Small intestine (tissue), 16 donors: ENCODE measurements at places on chromosomes 12 and 14. TPM values are rescaled to one million over a fixed set of nuclear protein-coding genes. Genes with fewer than 3 reads are reported as not detected.

- DNase-seq, result peak; percentile 11
Observed at GRCh38 chr14:59464486-59465315, 479 bp downstream of the GPR135 start.

DNA sequence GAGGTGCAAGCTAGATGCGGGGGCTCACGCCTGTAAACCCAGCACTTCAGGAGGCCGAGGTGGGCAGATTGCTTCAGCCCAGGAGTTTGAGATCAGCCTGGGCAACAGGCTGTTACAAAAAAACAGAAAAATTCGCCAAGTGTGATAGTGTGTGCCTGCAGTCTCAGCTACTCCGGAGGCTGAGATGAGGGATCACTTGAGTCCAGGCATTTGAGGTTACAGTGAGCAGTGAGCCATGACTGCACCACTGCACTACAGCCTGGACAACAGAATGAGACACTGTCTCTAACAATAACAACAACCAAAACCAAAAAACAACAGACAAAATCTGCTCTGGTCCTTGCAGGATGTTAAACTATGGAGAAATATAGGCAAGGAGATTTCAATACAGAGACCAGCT, 13.9 kb downstream of the BTBD7 start:
- DNase-seq, result no peak

GRCh38 chr12:86429824-86430223, 173.6 kb upstream of the MGAT4C start:
- no peak for DNase-seq

GRCh38 chr12:39574785-39575497, 44.7 kb downstream of the ABCD2 start:
- no peak for DNase-seq

DNA sequence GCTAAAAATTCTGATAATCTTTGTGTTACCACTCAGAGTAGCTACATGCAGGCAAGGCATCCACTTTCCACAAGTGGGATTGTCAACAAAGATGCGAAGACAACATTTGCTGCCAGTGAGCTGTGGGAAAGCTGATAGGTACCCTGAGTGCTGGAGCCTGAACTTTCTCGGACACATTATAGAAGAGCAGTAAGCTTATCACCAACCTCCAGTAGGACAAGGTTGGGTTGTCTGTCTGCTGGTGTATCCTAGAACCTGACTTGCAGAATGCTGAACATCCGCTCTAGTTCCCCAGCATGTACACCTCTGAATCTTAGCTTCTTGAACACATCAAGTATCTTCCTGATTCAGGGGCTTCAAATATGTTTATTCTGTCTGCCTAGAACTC, 103.8 kb upstream of the PPM1H start:
- DNase-seq, result no peak

DNA sequence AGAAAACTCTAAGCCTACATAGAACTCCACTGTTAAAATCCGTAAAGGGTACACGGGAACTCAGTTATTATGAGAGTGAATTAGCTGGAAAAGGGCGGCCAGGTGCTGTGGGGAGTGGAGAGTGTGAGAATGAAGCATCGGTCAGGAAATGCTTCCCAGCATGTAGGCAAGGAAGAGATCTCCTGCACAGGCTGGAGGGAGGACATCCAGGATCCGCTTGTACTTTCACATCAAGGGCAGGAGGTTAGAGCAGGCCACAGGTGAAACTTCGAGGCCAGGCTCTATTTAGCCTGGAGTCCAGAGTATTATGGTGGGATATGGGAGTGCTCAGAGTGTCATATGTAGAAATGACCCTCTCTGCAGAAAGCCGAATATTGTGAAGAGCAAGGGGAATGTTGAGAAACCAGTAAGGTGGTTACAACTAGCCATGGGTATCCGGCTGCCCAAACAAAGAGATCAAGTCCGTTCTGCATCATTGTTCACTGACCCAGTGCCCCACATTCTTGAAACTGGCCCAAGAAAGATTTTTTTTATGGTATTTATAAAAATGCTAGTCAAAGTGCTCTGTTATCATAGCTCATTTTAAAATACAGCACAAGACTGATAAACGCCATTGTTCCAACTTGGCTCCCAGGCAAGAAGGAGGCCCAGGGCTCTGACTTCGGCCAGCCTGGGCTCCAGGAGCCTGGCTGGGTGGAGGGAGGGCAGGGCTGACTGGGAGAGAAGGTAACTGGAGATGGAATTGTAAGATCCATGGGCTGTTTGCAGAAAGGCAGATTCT, 79.4 kb upstream of the HIF1A start:
- DNase-seq, result no peak

GRCh38 chr12:76424941-76425340, 76.7 kb upstream of the BBS10 start:
- DNase-seq, result no peak

DNA sequence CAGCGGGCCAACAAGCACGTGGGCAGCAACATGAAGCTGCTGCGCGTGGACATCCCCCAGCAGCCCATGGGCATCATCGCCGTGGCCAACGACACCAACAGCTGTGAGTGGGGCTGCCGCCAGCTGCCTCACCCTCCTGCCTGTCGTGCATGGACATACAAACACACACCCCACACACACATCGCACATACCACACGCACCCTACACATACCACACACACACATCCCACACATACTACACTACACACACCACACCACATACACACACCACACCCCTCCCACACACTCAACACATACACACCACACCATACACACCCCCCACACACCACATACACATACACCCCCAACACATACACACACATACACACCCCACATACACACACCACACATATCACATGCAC, 25.2 kb upstream of the NXPH4 start:
- no peak for DNase-seq

GRCh38 chr12:561908-562593, 101.2 kb downstream of the NINJ2 start:
- DNase-seq, result no peak

DNA sequence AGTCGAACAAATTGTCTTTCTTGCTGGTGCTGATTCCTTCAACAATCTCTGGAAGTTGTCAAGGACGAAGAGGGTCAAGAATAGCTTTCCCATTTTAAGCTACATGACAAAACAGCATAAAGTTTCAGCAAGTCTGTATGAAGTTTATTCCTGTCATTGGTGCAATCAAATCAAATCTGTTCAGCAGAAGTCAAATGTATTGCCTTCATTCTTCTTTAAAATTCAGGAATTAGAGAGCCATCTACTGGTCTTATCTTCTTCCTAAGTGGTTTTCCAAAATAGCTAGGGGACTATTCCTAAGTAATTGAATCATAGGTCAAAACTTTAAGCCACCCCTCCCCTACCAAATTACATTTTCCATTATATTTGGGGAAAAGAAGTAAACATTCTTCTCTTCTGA, 990.2 kb downstream of the GALC start:
- DNase-seq, result no peak

- DNase-seq, result no peak
Observed at GRCh38 chr12:101889211-101889752, 11.9 kb downstream of the DRAM1 start.

DNA sequence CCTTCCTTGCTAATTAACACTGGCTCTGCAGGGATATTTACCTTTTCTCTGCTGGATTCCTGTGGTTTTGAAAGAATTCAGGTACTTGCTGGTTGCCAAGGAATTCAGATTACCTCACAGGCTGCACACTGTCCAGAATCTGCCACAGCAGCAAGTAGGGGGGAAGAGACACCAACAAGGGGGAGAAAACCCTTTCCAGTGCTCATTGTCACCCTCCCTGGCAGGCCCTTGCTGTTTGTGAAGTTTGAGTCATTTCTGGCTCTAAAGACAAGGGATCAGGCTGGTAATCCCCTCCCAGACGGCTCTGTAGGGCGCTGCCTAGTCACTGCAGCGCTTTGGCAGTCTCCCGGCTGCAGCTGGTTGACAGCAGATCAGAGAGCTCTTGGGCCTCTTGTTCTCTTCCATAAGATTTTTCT, 50.8 kb downstream of the TTLL5 start:
- DNase-seq, result peak; percentile 5

TOGARAM1 gene
- polyA plus RNA-seq, result 22.1 TPM

PTGER2 gene
- 2.3 TPM for polyA plus RNA-seq

WDHD1 gene
- polyA plus RNA-seq, result 0.54 TPM

CYP46A1 gene
- 0.64 TPM for polyA plus RNA-seq

POLE2 gene
- 9.8 TPM for polyA plus RNA-seq

CMA1 gene
- not detected for polyA plus RNA-seq

C14orf93 gene
- 17.0 TPM for polyA plus RNA-seq

CD163L1 gene
- polyA plus RNA-seq, result 1.2 TPM

DLK1 gene
- polyA plus RNA-seq, result 0.89 TPM

ZNF839 gene
- polyA plus RNA-seq, result 7.8 TPM

NAA30 gene
- 3.8 TPM for polyA plus RNA-seq

OVCH1 gene
- not detected for polyA plus RNA-seq
